Aorta (tissue), 5 donors: ENCODE measurements at places on chromosomes 16 and 17. TPM values are rescaled to one million over a fixed set of nuclear protein-coding genes. Genes with fewer than 3 reads are reported as not detected.

DNA sequence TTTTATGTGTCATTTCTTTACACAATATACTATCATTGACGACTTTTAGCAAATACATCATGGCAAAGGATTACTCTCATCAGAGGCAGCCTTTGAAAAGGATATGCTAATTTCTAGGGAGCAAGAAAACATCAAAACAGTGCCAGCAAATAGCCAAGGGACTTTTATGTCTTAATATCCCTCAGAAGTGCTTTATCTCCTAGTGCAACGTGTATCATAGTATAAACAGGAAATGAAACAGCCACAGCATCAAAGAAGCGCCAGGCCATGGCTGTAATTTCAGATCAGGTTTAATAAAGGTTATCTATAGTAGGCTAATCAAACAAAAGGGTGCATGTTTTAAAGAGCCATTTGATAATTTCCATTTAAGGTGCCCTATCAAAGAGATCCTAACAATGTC lies 159.9 kb downstream of the AXIN2 start:
- DNase-seq, result no peak

- DNase-seq, result no peak
Observed at GRCh38 chr17:74123866-74124444, 79.5 kb upstream of the RPL38 start.

- DNase-seq, result no peak
Observed at GRCh38 chr16:50263940-50264929, 2.1 kb upstream of the ADCY7 start.

GRCh38 chr16:22962905-22963304 lies 148.9 kb downstream of the HS3ST2 start:
- DNase-seq, result no peak

CLEC3A gene
- total RNA-seq, result not detected

DNA sequence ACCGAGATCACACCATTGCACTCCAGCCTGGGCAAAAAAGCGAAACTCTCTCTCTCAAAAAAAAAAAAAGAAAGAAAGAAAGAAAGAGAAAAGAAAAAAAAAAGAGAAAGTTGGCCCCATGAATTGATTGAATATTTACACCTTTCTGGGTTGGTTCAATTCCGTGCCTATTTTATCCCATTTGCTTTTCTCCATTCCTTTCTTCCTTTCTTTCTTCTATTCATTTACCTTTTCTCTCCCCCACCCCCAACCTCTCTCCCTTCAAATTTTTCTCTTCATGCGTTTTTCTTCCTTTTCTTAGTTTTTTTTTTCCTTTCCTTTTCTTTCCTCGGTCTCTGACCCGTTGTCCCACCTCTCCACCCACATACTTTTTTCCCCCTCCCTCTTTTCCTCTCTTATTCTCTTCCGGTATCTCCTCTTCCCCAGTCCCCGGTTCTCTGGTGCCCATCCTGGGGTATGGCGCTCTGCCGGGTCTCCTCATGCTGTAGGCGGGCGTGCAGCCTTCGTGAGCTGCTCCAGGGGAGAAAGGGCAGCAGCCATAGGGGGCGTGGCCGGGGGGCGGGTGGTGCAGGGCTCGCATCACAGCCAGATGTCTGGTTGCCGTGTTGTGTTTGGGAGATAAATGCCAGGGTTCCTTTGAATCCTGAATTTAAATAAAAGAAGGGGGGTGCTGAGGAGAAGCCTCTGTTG lies 5.3 kb upstream of the COL1A1 start:
- DNase-seq, result peak; percentile 88

DNA sequence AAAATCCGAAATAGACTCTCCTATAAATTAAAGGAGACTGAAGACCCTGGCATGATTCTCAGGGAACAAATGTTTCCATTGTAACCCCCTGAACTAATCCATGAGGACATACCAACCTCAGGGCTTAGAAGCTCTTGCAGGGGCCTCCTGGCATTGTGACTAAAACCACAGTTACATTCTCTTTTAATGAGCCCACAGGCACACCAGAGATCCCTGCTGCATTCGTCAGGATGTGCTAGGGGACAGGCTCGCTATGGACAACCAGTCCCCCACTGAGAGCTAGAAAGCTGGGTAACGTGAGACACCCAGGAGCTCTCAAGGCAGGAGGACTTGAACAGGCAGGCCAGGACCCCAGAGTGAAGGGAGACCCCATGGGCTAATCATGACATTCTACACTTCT lies 140.6 kb upstream of the TNRC6C start:
- DNase-seq, result peak; percentile 43
